CD4-positive, alpha-beta T cell treated with Interleukin-12 subunit alpha and Interleukin-12 subunit beta, for 1 hour (primary cell): ENCODE measurements at places on chromosomes 13 and 19.

GRCh38 chr13:29227576-29227975 is 367.9 kb downstream of the SLC7A1 start:
- DNase-seq = no peak

DNA sequence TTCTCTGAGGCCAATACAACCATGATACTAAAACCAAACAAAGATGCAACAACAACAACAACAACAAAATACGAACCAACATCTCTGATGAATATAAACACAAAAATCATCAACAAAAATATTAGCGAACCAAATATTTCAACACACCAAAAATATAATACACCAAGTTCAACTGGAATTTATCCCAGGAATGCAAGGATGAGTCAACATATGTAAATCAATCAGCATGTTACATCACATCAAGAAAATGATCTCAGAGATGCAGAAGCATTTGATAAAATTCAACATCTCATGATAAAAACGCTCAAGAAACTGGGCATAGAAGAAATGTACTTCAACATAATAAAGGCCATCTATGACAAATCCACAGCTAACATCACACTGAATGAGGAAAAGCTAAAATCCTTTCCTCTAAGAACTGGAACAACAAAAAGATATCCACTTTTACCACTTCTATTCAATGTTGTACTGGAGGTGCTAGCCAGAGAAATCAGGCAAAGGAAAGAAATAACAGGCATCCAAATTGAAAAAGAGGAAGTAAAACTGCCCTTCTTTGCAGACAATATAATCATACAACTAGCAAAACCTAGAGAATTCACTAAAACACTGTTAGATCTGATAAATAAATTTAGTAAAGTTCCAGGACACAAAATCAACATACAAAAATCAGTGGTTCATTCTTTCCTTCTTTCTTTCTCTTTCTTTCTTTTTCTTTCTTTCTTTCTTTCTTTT is 2448.7 kb upstream of the PCDH20 start:
- no peak for DNase-seq

- no peak for DNase-seq
Observed at GRCh38 chr13:44063881-44064280, 184.2 kb downstream of the LACC1 start.

- no peak for DNase-seq
Observed at GRCh38 chr19:33405553-33406461, 32.3 kb downstream of the CEBPG start.

DNA sequence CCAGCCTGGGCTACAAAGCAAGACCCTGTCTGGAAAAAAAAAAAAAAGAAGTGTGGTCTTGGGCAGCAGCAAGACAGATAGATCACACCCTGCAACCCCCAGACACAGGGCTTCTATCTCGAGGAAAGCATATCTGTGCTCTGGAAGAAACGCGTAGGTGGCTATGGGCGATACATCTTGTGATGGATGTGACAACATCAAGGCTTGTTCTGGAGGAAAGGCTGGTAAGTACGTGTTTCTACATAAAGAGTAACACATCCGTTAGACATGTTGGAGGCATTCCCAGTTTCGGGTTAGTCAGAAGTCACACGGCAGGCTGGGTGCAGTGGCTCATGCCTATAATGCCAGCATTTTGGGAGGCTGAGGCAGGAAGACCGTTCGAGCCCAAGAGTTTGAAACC is 6.6 kb upstream of the DHDH start:
- no peak for DNase-seq

- no peak for DNase-seq
Observed at GRCh38 chr19:16536130-16536529, 6.1 kb downstream of the CHERP start.

DNA sequence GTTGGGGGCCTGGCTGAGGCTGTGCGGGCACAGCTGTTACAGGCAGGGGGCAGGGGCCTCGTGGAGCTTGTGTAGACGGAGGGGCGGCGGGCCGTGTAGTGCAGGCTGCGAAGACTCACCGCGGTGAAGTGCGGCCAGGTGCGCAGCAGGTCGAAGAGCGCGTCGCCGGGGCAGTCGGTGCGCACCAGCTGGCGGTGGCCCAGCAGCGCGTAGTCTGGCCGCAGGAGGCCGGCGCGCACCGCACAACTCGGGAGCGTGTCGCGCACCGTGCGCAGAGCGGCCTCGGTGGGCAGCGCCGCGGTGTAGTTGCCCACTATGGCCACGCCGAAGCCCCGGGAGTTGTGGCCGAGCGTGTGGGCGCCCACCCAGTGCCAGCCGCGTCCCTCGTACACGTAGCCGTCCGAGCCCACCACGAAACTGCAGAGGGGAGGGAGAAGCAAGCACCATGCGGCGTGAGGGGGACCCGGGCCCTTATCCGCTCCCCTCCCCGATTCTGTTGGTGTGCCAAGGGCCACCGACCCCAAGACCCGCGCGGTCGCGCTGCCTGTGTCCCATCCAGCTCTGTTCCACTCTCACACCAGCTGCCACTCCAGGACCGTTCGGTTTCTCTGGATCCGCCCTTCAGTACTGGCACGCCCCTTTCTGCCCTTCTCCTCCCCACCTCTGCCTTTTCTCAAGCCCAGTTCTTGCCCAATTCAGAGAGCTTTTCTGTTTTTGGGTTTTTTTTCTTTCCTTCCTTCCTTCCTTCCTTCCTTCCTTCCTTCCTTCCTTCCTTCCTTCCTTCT is 5.4 kb upstream of the RASAL3 start:
- peak; percentile 39 for DNase-seq

GRCh38 chr13:40087091-40088002 is 431.9 kb downstream of the COG6 start:
- DNase-seq = no peak

DNA sequence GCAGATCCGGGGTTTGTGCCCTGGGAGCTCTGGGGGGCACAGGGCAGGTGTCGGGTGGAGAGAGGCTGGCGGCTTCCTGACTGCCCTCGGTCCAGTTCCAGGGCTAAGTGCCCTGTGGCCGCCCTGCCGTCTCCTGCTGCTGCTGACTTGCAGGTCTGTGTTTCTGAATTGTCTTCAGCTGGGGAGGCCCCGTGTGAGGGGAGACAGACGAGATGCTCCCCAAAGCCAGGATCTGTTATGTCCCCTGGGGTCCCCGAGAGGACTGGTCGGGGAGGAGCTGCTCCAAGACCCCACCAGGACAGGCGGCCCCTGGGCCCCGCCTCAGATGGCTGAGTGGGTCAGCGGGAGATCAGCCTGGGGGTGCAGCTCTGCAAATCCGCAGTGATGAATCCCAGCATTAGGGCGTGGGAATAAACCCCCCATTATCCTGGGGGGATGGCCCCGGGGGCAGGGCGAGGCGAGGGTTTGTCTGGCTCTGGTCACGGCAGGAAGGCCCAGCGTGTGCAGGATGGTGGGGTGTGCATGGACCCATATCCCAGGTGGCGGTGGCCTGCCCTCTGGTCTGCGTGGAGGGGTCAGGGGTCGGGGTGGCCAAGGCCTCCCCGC is 4.7 kb downstream of the HCN2 start:
- DNase-seq = no peak

- no peak for DNase-seq
Observed at GRCh38 chr19:51458051-51458645, at the start of gene SIGLEC8. TSS of gene SIGLEC8 (minus strand) at chr19:51458454. CDS start at chr19:51458387, 67 bp downstream.

DNA sequence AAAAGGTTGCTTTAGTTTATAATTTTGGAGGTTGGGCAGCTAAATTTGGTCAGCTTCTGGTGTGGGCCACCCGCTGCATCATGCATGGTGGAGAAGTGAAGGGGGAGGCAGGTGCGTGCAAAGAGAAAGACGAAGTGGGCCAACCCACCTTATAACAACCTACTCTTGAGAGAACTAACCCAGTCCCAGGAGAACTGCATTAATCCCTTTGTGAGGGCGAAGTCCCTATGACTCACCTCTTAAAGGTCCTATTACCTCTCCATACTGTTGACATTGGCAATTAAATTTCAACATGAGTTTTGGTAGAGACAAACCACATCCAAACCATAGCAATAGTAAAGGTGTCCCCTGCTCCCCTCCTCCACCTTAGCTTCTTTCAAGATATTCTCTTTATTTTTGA is 7.7 kb upstream of the FGF9 start:
- no peak for DNase-seq

GRCh38 chr13:38951525-38952313 is 38.9 kb downstream of the STOML3 start:
- no peak for DNase-seq

DNA sequence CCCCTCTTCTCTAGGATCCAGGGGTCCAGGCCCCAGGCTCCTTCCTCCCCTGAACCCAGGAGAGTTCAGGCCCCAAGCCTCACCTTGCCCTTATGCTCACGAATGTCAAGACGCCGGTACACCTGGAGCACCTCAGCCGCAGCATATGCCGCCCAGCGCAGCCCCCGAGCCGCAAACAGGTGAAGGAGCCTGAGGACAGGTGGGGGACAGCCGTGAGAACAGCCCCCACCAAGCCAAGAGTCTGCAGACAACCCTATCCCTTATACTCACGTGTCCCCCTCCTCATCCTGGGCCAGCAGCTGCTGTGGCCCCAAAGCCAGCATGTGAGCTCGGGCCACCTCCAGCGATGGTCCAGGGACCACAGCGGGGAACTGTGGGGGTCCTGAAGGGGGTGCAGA is 3.7 kb downstream of the NFKBID start:
- no peak for DNase-seq

GRCh38 chr19:21910318-21910717 is 74.3 kb upstream of the ZNF43 start:
- no peak for DNase-seq

DNA sequence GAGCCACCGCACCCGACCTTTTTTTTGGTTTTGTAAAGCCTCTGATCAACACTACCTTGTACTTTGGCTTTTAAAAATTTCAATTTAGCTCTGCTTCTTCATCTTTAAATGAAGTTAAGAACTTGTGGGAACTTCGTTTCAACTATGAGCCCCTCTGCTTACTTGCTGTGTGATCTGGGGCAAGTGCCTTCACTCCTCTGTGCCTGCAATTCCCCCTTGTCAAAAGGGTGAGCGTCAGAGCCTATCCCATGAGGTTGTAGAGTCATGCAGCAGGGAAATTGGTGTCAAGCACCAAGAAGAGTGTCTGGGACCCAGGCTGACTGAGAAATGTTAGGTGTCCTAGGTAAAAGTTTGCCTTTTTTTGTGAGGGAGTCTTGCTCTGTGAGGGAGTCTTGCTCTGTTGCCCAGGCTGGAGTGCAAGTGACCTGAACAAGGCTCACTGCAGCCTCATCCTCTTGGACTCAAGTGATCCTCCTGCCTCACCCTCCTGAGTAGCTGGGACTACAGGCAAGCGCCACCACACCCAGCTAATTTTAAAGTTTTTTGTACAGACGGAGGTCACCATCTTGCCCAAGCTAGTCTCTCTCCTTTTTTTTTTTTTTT is 5.7 kb downstream of the VASP start:
- no peak for DNase-seq

DNA sequence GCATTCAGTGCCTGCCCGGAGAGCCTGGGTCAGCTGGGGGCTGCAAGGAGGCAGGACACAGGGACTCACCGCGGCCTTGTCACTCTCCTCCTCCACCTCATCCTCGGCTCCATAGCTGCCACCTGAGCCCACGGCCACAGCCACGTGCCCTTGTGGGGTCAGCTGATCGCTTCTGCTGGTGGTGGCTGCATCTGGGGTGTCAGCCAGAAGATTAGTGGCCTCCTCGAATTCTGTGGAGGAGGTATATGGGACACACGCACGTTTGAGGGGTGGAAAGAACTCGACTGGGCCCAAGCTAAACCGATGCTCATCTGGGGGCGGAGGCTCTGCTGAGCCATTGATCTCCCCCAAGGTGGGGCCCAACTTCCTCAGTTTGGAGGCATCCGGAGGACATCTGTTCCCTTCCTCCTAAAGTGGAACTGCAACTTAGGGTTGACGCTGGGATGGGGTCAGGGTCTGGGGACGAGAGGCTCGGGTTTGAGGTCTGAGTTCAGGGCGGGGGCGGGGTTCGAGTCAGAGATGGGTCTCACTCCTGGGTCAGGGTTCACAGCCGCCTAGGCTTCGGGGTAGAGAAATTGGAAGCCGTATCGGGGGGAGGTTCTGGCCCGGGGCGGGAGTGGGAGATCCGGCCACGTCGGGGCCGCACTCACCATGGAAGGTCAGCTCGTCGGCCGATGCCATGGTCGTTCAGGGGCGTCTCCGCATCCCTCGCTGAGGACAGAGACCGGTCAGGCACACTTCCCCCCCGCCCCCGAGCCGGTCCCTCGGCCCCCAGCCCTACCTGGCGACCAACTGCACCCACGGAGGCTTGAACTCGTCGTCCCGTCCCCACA is 493 bp downstream of the YIPF2 start:
- DNase-seq = no peak

GRCh38 chr19:46723471-46723870 is 6.6 kb upstream of the PRKD2 start:
- DNase-seq = no peak

- DNase-seq = no peak
Observed at GRCh38 chr13:74068471-74068870, 65.7 kb downstream of the KLF12 start.

- DNase-seq = no peak
Observed at GRCh38 chr13:33757713-33758112, 60.2 kb upstream of the RFC3 start.

DNA sequence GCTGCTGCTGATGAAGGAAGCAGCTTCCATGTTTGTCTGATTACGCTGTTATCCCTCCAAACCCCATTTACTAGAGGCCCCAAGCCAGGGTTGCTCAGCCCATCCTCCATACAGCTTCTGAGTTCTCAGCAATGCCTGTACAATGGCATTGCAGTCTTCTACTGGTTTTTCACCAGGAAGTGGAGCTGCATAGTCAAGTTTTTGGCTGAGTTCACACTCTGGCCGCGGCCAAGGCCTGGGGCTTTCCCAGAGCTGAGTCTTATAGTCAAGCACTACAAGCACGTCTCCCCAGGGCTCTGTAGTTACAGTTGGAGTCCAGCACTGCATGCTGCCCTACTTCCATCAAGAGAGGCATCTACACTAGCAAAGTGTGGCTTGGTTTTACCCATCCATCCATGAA is 182.5 kb downstream of the POU4F1 start:
- no peak for DNase-seq

DNA sequence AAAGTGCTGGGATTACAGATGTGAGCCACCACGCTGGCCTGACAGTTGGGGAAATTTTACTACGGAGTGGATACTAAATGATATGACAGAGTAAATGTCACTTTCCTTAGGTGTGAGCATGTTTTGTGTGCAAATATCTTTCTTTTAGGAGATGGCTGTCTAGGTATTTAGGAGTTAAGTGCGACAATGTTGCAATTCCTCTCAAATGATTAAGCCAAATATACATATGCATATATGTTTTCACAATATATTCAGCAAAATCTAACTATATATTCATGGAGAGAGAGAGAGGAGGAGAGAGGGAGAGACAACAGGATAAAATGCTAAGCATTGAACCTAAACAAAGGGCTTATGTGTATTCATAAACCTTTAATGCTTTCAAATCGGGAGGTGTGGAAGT is 5.4 kb upstream of the SERTAD3 start:
- DNase-seq = no peak

GRCh38 chr13:66137384-66137783 is 1092.8 kb downstream of the PCDH9 start:
- no peak for DNase-seq

DNA sequence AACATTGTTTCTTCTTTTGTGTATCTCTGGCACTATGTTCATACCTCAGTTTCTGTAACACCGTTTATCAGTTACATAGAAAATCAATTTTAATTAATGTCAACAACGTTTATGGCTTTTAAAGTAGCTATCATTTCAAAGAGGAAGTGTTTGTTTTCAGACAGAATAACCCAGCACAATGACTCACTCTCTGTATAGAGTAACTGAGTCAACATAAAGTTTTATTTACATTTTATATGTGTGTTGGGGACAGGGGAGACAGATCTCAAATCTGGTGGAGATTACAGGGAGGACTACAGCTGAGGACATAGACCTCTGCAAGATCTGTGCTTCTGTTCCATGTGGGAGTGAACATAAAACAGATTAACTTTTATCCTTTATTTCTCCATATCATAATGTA is 2590.1 kb downstream of the PCDH9 start:
- DNase-seq = no peak

GRCh38 chr13:61898207-61898606 is 482.6 kb upstream of the PCDH20 start:
- no peak for DNase-seq
